ENCODE measurements at places on chromosomes 4 and X.

DNA sequence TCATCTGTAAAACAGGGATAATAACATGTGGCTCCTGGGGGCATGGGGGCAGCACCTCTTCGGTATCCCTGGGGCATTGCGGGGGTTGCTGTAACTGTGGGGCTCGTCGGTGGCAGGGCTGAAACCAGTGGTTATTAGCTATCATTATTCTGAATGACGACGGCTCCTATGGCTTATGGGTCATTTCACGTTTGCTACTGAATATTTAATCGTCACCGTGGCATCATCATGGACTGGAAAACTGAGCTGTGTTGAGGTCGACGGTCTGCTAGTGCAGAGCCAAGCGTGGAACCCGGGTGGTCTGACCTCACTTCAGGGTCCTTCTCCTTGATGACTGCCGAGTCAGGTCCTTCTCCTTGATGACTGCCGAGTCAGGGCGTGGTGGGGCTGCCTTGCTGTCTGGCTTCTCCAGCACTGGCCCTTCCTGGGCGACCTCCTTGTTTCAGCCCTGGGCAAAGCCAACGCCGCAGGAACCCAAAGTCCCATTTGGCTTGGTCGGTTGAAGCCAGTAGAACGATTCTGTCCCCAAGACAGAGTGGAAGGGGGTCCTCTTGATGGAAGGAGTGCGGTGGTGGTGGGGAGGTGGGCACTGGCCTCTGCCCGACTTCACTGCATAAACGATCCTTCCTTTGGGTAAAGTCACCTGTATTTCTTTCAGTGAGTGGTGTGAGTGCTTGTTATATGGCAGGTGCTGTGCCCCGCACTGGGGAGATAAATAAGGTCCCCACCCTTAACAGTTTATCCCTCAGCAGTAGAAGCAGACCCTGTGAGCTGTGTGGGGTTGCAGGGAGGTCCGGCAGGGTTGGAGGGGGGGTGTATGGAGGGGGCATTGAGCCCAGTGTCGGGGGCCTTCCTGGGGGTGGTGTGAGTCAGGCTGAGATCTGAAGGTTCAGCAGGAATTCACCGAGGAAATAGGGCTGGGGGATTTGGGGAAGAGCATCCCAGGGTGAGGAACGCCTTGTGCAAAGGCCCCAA lies 40.8 kb downstream of the PSAPL1 start:
- DNase-seq = no peak

- DNase-seq = no peak
Measured at GRCh38 chr4:99847362-99847976, 30.8 kb downstream of the DAPP1 start.

DNA sequence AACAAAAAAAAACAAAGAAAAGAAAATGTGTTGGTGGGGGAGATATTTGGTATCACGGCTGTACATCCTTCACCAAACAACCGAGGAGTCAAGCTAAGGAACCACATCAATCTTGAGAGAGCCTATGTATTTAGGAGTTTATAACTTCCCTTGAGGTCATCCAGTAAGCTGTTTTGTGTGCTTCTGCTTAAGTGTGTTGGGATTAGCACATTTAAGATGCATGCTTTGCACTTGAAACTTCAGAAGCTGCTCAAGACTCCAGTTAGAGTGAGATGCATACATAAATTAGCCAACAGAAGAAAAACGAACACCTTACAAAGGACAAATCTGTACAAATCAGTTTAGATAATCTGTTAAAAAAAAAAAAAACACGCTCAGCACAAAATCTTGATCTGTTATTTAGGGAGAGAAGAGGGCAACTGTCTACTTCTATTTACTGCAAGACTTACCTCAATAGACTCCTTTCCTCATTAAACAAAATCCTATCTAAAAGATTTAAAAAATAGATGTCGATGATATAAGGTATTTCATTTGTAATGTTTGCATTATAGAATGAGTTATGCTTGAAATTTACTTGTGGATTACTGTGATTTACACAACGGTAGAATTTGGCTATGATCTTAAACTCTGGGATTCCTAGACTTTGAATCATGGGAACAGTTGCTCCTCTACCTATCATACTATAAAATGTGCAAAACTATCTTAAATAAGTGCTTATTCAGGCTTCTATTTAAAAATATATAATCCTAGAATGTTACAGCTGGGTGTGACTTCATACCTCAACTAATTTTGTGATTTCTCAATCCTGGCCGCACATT lies 53.8 kb upstream of the NAP1L5 start:
- DNase-seq = peak; percentile 25

- DNase-seq = no peak
Measured at GRCh38 chr4:7423391-7423790, 11.3 kb downstream of the PSAPL1 start.

GRCh38 chr4:41409594-41409895 lies 128.4 kb upstream of the LIMCH1 start:
- no peak for DNase-seq

- DNase-seq = peak; percentile 17
Measured at GRCh38 chr4:107939307-107939706, 8.0 kb downstream of the CYP2U1 start.

DNA sequence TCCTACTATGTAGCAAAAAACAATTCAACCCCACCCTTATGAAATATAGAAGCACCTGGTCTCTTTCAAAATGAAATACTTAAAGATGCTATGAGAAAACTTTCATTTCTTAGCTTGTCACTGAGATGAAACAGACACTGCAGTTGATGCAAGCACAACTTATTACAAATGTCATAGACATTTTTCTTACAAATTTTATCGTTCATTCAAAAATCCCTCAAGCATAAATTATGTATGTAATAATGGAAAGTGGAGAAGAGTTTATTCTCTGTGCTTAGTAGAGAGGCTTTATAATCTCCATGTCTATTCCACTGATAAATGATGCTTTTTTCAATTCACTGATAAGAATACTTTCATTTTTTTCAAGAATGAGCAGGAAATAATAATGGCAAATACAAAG lies 1943.9 kb upstream of the IGFBP7 start:
- no peak for DNase-seq

GRCh38 chrX:154660541-154660940 lies 7.2 kb upstream of the CTAG2 start:
- no peak for DNase-seq

DNA sequence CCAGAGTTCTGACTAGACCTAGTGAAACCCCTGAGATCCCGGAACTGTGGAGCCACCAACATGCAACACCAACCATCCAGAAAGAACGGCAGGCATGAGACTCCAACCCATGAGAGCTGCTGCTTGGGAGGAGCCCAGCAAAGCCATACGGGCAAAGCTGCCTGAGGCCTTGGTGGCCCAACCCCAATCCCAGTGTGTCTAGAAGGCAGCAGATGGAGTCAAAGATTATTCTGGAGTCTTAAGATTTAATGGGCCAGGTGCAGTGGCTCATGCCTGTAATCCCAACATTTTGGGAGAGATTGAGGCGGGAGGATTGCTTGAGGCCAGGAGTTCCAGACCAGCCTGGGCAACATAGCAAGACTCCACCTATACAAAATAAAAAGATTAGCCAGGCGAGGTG lies 49.2 kb upstream of the PDK3 start:
- no peak for DNase-seq

DNA sequence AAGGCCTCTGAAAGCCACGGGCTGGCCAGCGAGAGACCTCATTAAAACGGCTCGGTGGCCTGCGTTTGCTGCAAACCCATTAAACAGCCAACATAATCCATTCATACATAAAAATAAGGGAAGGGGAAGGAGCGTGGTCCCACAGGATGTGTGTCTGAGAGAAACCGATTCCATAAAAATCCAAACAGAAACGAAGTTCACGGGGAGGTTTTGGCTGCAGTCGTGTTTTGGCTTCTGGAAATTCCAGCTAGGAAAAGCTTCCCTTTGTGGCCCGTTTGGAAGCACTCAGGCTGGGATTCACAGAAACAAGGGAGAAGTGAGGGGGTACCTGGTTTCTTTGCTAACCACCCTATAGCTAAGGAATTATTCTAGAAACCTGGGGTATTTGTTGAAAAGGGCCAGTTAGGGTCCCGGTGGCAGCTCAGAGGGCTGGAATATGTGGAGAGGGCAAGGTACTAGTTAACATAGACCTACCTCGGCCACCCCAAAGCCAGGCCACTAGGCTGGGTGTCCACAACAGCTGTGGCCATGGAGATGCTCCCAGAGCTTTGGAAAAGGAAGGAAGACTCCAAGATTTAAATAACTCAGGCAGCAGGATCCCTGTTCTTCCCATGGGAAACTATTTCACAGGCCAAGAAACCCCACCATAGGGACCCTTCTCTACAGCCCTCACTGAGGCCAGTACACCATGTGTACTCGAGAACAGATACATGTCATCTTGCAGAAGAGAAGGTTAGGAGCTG lies 166.8 kb downstream of the BCOR start:
- no peak for DNase-seq

DNA sequence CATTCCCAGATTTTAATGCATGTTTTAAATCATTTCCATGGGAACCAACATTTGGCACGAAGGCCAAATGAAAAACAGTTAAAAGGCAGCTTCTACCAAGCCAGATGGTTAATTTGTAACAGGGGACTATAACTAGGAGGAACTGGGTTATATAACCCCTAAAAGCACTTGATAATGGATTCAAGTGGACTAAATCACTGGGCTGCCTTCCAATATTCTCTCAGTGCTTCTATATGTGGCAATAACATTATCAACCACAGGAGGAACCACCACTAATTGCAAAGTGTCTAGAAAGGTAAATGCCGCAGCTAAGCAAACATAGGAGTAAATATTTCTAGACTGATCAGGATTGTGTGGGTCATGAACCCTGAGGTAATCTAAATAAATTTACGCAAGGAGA lies 391.5 kb downstream of the UBE2NL start:
- DNase-seq = peak; percentile 28

- no peak for DNase-seq
Measured at GRCh38 chrX:64377753-64378152, 17.5 kb downstream of the MTMR8 start.

GRCh38 chr4:129342819-129343408 lies 247.0 kb downstream of the C4orf33 start:
- DNase-seq = peak; percentile 95

GRCh38 chr4:26099967-26100366 lies 185.9 kb downstream of the SMIM20 start:
- DNase-seq = no peak

GRCh38 chrX:110414273-110414672 lies 55.6 kb downstream of the RTL9 start:
- no peak for DNase-seq

GRCh38 chr4:68366600-68366999 lies 16.7 kb upstream of the YTHDC1 start:
- DNase-seq = no peak

- DNase-seq = peak; percentile 68
Measured at GRCh38 chrX:19889582-19890342, 2.4 kb upstream of the SH3KBP1 start.

- no peak for DNase-seq
Measured at GRCh38 chrX:45751156-45751555, 550.5 kb upstream of the DIPK2B start.

- DNase-seq = no peak
Measured at GRCh38 chrX:71365356-71365874, 742 bp upstream of the TAF1 start.

- DNase-seq = no peak
Measured at GRCh38 chrX:19874391-19875049, 12.9 kb downstream of the SH3KBP1 start.

DNA sequence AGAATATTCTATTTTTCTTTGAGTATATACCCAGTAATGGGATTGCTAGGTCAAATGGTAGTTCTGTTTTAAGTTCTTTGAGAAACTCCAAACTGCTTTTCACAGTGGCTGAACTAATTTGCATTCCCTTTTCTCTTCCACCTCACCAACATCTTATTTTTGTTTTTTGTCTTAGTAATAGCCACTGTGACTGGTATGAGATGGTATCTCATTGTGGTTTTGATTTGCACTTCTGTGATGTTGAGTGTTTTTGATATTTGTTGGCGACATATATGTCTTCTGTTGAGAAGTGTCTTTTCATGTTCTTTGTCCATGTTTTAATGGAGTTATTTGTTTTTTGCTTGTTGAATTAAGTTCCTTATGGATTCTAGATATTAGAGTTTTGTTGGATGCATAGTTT lies 24.4 kb downstream of the AIMP1 start:
- DNase-seq = no peak

GRCh38 chr4:100988876-100989275 lies 358.4 kb downstream of the PPP3CA start:
- no peak for DNase-seq

DNA sequence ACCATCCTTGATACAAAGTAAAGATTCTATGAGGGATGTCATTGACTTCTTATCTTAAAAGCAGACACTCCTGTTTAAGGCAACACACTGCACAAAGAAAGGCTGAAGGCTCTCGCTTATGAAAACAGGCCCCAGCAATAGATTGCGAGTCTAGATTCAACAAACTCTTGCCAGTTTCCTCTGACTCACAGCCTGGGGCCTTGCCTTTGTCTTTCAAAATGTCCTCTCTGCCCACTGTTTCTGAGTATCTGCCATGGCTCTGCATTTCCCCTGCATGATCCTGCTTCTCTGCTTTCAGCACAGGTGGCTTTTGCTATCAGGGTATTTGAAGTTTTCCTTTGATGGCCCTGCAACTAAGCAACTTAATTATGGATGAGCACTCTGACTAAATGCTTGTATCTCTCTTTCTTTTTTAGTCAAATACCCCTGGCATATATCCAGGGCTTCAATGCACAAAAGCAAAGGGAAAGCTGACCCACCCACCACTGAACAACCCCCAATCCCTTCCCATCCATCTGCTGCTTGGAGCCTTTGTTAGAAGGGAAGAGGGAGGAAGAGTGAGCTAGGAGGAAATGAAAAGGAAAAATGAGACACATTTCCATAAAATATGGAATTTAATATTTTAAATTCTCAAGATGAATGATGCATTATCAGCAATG lies 32.2 kb downstream of the NDP start:
- peak; percentile 59 for DNase-seq

GRCh38 chrX:40013266-40014195 lies 84.2 kb downstream of the BCOR start:
- peak; percentile 43 for DNase-seq

DNA sequence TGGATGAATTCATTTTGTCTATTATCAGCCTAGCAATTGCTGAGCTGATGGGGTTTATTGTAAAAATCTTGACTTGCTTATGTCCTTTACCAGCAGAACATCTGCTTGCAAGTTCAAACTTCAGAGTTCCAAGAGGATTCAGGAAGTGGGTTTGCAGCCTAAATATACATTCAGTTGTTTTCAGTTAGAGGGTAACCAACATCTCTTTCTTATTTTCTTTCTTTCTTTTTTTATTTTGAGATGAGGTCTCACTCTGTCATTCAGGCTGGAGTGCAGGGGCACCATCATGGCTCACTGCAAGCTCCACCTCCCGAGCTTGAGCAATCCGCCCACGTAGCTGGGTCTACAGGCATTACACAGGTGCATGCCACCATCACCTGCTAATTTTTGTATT lies 31.4 kb upstream of the FHL1 start:
- peak; percentile 10 for DNase-seq

DNA sequence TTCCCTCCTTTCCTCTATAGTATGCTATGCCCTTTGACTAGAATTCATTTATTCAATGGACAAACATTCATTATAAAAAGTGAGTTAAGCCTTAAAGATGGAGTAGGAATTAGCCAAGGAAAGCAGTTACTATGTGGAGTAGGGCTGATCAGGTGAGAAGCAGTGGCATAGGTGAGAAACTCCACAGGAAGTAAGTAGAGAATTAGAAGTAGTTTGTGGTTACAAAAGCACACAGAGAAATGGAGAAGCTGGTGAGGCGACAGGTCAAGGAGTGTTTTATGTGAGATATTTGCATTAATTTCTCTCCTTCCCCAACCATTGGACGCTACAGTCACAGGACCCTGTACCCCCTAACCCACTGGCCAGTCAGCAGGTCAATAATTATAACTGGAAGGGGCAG lies 30.6 kb downstream of the SETD7 start:
- no peak for DNase-seq

Measured in bronchial epithelial cell (primary cell).